ENCODE measurements at places on chromosomes 16 and 17.

DNA sequence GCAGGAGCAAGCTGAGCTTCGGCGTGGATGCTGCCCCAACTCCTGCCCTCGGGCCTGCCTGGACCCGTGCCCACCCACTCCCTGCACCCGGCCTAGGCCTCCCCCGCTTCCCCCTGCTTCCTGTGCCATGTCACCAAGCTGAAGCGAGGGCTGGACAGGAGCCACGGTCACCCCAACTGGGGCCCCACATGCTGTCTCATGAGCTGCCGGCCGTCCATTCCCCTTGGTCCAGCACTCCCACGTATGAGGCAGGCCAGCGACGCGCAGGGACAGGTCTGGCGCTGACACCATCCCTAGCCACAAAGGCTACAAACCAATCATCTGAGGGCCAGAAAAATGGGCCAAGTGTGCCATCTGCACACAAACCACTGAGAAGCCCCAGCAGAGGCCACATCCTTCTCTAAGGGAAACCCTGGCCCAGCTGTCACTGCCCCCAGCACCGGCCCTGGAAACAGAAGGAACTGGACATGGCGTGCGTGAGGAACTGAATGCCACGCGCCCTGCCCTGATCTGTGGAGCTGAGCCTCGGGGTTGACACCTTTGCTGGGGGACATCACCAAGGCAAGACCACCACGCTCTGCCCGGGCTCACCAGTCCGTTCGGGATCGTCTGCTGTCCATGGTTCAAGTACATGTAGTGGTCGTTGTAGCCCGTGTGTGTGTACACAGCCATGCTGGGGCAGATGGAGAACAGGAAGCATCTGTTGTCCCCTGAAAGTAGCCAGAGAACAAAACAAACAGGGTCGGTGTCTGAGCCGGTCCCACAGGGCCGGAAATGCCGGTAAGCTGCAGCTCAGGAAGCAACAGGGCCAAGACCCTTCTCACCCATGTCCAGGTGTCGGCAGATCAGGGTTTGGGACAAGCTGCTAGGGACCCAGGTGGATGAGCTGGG, 22.2 kb downstream of the MEAK7 start:
- no peak for DNase-seq

DNA sequence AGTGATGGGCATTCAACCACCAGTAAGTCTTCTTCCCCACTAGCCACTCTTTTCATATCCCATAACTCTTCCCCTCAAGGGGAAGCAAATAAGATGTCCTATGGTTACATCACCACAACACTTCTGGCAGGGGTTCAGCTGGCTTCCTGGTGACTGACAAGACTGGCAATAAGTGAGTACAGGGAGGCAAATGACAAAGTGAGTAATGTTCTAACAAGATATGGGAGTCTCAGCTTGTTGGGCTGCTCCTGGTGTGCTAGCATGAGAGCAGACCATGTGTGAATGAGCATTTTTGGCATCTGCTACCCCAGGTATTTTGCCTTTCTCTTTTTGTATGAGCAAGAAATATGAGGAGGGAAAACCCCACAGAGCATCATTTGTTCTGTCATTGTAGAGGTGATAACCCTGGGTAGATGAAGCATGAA, 9.9 kb downstream of the TMIGD1 start:
- peak; percentile 78 for DNase-seq

DNA sequence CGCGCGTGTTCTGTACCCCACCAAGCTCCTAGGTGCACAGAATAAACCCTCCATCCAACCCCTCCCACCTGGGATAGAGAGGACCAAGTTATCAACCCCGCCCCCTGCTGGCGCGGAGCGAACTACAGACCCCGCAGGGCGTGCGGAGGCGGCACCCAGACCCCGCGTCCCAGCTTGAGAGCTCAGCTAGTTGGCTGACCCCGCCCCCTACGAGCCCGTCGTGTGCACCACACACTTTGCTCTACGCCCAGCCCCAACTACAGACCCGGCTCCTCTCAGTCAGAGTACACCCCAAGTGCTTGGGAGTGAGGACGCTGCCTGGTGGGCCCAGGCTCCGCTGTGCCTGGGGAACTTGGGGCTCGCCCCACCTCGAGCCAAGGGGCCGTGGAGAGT, 1.5 kb downstream of the GRIN2A start:
- DNase-seq: peak; percentile 14

DNA sequence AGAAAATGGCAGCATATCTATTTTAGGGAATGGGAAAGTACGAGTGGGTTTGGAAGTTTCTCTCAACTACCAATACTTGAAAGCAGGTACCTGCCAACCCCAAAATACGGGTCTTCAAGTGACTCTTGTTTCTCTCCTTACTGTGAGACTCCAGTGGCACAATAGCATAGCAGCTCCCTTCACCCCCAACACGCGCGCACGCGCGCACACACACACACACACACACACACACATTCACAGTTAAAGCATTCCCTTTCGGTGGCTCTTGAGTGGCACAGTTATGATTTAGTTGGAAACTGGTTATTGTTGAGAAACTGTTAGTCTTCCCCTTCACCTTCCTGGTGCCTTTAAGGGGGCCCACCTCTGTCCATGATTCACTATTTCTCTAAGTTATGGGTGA, 30.0 kb upstream of the CCL2 start:
- DNase-seq: no peak

DNA sequence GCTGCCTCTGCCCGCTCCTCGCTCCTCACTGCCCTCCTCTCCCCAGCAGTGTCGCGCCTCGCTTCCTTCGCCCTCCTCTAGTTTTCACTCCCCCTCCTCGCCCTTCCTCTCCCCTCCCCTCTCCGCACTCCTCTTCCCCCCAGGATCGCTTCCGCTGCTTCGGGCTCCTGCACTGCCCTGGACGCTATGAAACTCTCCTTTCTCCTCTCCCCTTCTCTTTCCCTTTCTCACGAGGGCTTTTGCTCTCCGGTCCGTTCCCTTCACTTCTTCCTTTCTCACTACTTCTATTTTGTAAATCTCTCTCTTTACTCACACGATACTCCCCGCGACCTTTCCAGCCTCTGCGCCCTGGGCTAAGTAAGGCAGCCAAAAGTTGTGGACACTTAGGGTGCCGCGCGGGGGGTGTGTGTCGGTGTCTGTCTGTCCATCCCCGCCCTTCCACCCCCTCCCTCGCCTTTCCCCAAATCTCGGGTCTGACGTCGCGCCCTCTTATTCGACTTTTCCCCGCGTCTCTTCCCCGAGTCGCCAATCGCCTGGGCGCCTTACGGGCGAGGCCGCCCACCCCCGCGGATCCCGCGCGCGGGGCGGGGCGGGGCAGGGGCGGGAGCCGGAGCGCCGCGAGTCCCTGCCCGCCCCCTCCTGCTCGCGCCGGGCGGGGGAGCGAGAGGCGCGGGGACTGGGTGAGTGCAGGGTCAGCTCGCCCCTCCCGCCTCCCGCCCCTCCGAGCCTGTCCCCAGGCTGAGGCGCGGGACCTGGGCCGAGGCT, at the start of gene IRX3:
Gene IRX3, minus strand, starts transcription at position 422 of the 765 bp plus-strand sequence. CDS start 737 bp downstream, outside the sequence.
- peak; percentile 75 for DNase-seq

DNA sequence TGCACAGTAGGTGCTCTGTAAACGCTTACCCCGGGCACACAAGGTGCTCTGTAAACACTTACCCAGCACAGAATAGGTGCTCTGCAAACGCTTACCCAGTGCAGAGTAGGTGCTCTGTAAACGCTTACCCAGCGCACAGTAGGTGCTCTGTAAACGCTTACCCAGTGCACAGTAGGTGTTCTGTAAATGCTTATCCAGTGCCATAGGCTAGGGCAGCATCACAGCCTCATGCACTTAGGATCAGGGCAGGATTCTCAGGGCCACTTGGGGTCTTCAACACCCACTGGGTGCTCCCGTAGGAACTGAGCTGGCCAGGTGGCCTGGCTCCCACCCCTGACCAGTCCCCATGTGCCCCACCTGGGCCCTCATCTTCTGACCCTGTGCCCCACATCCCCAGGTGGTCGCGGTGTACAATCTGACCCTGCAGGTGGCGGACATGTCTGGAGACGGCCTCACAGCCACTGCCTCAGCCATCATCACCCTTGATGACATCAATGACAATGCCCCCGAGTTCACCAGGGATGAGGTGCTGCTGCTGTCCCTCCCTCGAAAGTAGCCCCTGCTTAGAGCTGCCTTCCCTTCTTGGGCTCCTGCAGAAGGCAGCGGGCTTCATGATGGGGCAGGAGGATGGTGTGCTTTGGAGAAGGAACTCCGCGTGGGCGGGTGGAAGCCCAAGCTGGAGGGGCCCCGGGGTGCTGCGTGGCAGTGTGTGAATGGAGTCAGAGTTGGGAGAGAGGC, 13.1 kb downstream of the SLC22A31 start:
- DNase-seq: peak; percentile 13

DNA sequence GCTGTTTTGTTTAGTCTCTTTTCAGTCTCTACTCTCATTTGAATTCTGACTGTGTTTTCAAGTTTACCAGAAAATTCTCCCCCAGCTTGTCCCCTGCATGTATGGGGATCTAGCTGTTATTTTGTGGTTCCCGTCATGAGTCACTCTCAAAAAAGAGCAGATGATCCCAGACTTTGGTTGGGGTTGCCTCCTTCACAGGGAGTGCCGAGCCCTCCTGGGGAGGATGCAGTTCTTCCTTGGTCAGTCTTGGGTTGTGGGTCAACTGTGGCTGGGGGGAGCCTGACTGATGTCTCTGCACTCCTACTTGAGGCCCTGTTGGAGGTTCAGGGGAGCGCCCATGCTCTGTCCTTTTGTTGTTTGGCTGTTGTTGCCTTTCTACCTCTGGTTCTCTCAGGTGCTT, 37.7 kb downstream of the EPN2 start:
- DNase-seq: no peak

- DNase-seq: peak; percentile 41
Observed at GRCh38 chr17:7997186-7997585, 5.2 kb upstream of the GUCY2D start.

- no peak for DNase-seq
Observed at GRCh38 chr16:73016488-73016830, 31.5 kb downstream of the ZFHX3 start.

DNA sequence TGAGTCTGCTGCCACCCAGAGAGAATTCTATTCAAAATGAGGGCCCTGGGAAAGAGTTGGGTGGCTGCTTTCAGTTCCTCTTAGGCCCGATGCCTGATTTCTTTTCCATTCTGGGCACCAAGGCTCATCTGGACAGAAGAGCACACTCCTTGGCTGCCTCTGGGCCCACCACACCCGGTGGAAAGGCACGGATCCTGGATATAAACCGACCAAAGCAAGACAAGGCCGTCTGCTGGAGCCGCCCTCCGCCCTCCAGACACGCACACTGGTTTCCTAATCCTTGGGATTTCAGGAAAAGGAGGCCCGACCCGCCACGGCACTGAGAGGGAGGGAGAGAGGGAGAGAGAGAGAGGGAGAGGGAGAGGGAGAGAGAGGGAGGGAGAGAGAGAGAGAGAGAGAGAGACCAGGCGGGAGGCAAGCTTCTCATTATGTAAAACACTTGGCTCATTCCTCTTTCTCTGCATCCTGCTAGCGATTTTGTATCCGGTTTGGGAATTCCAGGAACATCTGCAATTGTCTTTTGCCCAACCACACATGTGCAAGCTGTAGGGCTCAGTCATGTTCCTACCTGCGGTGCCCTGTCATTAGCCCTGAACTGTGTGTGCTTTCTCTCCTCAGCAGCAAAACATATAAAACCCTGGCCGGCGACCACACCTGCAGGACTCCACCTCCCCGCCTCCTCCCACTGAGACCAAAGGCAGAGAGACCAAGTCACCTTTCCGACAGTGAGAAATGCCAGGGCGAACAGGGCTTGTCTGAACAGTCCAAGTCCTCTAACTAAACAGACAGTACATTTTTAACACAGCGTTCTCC, 347.2 kb downstream of the SOX9 start:
- peak; percentile 84 for DNase-seq

- no peak for DNase-seq
Observed at GRCh38 chr16:105521-105920, 27.5 kb downstream of the MPG start.

GRCh38 chr17:1231456-1231855, 38.8 kb upstream of the BHLHA9 start:
- DNase-seq: no peak

DNA sequence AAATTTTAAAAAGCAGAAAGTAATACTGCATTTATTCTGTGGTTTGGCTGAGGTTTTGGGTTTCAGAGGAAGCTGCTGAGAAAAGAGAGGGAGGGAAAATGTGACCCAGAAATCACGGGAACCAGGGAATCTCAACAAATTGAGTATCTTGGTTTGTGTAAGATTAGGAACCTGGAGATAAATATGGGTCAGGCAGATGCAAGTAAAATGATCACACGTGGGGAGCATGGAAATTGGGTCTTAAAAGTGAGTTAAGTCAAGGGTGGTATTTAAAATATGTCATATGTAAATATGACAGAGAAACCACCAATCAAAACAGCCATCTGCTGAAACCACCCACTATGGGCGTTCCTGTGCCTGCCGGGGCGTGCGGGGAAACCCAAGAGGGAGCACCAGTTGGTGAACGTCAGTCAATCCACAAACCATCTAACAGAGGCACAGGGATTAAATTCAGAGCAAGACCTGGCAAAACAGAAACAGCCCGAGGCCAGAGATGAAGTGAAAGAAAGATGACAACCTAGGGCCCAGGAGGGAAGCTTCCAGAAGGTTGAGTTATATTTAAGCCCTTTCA, 33.4 kb downstream of the CDH13 start:
- DNase-seq: peak; percentile 9

DNA sequence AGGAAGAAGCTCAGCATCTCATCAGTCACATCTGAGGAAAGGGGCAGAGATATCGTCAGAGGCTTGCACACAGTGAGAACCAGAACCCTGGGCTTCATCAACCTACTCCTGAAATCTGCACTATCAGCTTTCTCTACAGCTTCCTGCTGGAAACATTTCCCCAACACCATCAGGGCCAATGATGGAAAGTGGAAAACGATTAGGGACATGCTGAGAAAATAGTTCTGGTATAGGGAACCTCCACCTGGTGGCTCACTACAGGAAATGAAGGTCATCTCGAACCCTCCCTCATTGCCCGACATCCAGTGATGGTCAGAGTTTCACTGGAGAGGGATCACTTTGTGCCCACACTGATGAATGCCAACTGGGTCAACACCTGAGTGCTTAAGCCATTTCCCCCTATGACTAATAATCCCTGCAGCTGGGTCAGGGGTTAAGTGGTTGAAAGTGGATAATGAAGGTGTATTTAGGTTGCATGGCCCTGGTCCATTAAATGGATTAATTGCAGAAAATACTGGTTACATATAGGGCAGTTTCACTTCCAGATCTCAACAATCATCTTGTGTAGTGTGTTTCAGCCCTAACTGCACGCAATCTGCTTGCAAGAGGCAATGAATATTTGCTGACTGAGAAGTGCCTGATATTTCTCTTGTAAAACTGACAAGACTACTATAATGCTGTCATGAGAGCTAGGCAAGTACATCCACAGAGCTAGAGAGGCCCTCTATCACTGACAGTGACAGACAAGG, 43.1 kb upstream of the GSG1L start:
- peak; percentile 3 for DNase-seq

DNA sequence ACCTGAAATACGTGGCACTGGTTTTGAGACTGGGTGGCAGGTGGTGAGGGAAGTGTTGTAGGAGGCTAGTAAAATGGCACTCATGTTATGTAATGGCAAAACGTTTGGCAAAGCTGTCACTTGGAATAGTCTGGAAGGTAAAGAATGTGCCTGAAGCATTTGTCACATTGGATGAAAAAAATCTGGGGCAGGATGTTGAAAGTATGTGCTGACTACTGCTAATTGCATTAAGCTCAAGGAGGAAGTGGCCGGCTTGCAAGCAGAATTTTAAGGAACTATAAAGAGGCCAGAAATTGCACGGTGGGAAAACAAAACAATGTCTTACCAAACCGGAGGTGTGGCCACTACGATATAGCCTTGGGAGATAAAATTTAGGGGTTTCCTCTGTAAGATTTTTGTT, 26.6 kb upstream of the NLRP1 start:
- peak; percentile 3 for DNase-seq
